ENCODE measurements at places on chromosomes 4 and X.

DNA sequence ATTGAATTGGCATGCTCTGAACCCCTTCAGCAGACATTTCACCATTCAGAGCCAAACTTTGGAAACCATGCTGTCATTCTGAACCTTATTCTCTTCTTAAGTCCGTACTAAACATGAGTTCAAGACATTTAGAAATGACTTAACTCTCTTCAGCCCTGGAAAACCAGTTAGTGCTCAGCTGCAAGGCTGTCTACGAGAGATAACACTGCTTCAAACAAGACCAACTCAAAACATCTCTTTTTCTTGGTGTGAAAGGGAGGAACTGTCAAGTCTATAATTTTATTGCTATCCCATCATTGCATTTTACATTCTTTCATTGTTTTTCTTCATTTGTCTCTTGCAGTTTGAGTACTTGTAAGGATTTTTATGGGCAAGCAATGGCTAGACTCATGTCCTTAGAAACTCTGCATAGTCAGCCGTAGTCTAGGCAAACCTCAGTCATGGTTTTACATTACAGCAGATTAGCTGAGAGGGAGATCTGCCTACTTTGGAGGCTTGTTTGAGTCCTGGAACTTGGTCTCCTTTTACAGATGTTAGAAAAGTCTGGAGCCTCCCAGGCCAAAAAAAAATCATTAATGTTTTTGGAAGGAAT is 120.6 kb upstream of the JADE1 start:
- no peak for DNase-seq

DNA sequence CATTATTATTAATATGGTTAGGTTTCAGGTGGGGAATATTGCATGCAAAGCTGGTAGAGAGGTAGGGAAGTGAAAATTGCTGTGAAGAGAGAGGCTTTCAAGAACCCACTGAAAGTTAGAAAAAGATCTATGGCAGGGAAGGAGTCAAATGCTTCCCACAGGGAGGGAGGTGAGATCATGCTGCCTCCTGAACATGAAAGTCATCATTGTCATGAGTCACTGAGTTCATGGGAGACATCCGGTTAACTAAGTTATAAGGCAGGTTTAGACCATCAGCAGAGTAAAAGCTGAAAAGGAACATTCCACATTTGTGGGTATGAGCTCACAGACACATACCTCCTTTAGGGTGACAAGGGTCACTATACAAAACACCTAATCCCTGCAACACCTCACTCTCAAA is 16.2 kb downstream of the GATB start:
- DNase-seq, result no peak

- no peak for DNase-seq
Observed at GRCh38 chr4:155367608-155368007, 9.2 kb downstream of the MAP9 start.

GRCh38 chr4:138919094-138919936 is 96.3 kb upstream of the NOCT start:
- peak; percentile 24 for DNase-seq

GRCh38 chr4:23337292-23337691 is 552.6 kb downstream of the PPARGC1A start:
- no peak for DNase-seq

DNA sequence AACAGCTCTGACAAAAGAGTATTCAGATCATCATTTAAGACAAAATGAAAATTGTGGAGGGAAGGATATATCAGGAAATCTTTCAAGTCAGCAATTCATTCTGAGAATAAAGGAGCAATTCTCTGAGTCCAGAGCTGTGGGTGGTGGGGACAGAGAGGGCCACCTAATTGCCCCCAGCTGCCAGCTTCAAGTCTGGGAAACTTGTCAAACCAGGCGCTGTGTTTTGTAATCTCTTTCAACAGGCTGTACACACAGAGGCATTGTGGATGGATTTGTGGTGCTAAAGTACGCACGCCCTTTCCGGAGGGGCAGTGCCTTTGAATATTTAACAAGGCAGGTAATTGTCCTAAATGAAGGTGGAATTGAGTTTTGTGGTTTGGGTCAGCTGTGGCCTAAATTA is 591.1 kb upstream of the BOD1L1 start:
- no peak for DNase-seq

DNA sequence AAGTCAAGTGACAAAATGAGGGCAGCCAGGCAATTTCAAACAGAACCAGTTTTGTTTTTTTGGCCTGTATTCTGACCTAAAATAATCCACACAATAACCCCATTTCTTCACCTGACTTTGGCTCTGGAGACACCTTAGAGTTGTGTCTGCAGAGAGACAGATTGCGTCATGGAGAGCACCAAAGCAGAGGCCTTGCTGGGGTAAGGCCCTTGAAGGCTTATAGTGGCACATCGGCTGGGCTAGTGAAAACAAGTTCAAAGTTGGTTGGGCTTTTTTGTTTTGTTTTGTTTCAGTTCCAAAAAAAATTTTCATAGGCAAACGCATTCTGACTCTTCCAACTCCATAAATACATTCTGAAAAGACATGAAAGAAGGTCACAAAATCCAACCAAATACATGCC is 34.4 kb downstream of the PARM1 start:
- DNase-seq, result no peak

- no peak for DNase-seq
Observed at GRCh38 chr4:182063651-182064050, 179.6 kb upstream of the TENM3 start.

DNA sequence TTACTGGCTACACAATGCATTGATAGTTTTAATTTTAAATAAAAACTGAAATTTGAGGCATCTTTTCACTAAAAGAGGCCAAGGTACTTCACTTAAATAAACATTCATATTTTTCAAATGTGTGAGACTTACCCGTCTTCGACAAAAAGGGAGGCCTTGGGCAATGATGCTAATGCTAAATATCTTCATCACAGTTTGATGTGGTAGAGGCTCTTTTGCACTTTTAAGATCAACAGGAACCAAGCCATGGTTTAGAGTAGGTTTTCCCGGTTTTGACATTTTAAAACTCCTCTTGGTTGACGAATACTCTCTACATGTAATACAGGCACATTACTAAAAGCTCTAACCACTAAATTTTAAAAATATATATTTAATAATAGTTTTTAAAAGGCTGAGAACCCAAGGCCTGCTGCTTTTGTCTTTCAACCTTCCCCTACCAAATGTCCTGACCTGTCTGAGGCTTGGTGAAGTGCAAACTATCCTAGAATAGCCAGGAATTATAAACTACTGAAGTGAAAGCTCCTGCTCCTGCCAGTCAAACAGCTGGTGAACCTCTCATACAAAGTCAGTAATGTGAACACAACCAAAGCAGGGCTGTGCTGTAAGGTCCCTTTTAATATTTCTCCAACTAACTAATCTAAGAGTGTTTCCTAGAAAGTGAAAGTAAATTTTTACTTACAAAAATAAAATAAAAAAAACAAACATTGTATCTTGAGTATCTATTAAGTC is 153.7 kb downstream of the FBXW7 start:
- no peak for DNase-seq

DNA sequence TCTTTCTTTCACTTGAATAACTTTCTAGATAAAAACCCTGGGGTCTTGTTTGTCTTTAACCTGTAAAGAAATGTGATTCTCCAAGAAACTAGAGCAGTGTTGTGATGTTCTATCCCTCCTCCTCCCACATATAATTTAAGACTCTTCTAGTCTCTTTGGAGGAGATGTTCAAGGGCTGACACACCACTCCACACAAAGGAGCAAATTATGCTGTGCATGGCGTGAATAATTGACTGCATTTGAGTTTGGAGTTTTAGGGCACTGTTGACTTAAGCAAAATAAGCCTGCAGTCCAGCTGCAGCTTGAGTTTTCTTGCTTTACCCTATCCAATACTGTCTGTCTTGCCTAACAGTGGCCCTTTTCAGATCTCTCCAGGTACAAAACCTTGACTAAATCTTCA is 119.7 kb downstream of the CHRDL1 start:
- DNase-seq, result no peak

DNA sequence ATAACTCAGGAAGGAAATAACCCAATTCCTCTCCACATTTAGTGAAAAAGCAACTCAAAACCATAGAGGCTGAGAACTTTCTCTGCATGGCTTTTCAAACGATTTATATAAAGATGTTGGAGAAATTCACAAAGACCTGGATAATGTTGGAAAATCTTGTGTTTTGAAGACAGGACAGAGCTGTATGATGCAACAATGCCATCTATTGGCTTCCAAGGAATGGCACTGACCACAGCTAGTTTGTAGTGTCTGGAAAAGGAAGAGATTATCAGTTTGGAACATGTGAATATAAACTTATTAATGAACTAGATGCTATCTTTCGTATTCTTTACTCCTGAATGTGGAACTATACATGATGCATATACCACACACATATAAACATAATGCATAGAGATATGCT is 503.6 kb downstream of the IL1RAPL1 start:
- no peak for DNase-seq

DNA sequence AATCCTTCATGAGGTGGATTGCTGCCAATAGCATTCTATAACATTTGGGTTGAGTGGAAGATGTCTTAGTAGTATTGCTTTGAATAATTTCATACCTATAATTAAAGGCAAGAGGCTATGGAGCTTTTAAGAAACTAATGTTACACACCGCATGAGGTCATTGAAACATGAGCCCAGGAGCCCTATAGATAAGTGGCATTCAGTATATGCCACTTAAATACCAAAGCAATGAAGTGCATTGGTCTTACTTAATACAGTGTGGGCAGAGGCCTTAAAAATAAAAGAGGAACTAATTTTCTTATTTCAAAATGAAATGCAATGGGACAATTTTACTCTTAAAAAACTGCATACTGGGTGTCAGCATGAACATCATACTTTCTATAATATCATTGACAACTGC is 47.5 kb downstream of the SPATA18 start:
- DNase-seq, result no peak

GRCh38 chr4:16967722-16968121 is 69.3 kb upstream of the LDB2 start:
- no peak for DNase-seq

DNA sequence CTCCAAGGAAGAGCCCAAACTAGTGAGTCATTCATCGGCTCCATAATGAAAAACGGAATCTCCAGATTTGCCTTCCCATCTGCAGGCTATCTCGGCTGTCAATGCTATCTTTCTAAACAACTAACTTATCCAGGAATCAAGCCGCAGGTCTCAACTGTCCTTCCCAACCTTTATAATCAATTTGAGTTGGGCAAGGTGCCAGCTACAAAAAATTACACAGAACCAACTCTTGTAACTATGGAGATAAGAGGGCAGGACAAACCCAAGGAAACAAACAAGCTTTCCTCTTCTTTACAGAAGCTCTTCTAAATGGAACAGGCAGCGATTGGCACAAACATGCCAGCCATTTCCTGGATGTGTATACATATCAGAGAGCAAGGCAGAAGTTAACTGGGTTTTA is 61.2 kb upstream of the RAI2 start:
- DNase-seq, result no peak

DNA sequence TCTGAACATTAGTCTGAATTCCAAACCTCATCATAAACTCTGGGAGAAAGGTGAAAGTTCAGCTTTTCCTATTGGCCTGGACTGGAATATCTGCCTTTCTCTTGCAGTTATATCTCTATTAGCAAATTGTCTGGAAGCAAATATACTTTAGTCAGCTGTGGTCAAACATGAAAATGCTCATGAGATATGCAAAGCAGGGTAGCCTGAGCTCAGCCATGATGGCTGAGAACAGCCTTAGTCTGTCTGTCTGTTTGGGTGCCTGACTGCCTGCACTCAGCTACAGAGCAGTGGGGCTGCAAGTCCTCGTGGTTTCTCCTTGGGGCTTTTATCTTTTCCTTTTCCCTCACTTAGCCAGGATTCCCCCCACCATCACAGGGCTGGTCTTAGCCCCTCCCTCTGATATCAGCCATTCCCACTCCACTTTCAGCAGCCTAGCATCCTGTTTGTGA is 19.5 kb upstream of the PGRMC2 start:
- DNase-seq, result no peak

- no peak for DNase-seq
Observed at GRCh38 chr4:111209706-111210105, 586.8 kb upstream of the PITX2 start.

GRCh38 chr4:183098019-183098722 is 886 bp upstream of the WWC2 start:
- DNase-seq, result no peak
